ENCODE measurements at places on chromosomes 1 and 21.

DNA sequence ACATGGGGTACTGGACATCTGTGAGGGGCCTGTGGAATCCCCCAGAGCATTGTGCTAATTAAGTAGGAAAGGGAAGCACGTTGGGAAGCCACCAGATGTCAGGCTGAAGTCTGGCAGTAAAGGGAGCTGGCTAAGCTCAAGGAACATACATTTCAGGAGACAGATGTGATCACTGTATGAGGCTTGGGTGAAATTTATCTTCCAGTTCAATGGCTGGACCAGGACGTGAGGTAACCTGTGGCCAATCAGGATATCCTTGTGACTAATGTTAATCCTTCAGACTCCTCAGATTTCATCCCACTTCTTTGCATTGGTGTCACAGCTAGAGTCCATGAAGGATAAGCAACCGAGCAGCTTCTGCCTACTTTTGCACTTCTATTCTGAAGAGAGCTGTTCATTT is 110.2 kb upstream of the APP start:
- no peak for DNase-seq

- DNase-seq = no peak
Measured at GRCh38 chr1:147509786-147510395, 31.4 kb upstream of the BCL9 start.

DNA sequence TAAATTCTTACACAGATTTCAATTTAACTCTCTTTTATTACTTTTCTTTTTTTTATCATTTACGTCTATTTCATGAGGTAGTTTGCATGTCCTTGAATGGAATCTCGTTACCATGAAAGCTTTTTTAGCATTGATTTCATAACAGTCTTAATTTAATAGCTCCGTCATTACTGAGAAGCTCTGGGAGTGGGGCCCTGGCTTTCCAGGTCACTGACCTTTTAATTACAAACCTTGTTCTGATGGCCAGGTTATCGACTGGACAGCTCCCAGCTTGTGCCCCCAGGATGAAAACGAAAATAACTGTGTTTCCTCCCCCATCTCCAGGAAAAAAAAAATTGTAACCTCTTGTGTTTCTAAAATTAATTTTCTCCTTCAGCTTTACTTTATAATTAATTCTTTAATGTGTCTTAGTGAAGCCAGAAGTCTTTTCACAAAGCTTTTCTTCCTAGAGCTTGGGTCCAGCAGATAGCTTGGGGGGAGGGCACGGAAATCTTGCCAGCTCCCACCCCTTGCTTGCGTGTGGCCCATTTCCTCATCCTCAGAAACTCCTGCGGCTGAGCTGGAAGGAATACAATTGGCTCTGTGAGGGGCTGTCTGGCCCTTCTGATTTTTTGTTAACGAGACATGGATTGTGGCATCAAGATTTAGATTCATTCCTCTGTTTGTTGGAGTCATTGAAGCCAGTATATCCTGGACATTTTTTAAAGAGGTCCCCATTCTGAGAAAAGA is 65.7 kb downstream of the PEX14 start:
- DNase-seq = no peak

DNA sequence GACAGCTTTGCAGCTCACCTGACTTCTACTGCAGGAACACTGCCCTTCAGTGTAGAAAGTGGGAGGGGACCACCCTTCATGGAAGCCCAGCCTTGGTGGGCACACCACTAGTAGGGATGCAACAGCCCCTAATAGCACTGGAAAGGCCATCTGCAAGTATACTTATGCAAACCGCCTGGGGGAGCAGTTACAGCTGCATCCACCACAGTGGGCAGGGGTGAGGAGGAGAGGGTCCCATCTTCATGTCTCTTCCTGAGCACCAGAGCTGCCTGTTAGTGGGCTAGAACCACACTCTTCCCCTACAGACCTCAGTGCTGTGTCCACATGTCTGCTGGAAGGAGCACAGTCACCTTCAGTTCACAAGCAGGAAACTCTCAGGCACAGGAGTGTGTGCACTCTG is 66.2 kb upstream of the LHX8 start:
- no peak for DNase-seq

DNA sequence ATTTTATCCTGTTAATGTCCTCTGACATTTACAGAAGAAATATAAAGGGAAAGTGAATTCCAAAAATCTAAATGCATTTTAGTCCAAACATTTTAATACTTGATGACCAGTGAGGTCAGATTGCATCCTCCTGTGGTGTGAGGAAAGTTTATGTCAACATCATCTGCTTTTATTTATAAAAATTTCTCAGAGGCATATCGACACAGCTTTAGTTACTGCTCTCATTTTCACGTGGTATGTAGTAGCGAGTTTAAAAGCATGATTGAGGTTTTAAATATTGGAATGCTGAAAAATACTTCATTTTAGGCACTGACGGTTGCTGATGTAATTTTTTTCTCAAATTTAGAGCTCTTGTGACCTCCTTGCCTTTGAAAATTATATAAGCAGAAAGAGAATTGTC is 234.8 kb downstream of the HMCN1 start:
- DNase-seq = no peak

DNA sequence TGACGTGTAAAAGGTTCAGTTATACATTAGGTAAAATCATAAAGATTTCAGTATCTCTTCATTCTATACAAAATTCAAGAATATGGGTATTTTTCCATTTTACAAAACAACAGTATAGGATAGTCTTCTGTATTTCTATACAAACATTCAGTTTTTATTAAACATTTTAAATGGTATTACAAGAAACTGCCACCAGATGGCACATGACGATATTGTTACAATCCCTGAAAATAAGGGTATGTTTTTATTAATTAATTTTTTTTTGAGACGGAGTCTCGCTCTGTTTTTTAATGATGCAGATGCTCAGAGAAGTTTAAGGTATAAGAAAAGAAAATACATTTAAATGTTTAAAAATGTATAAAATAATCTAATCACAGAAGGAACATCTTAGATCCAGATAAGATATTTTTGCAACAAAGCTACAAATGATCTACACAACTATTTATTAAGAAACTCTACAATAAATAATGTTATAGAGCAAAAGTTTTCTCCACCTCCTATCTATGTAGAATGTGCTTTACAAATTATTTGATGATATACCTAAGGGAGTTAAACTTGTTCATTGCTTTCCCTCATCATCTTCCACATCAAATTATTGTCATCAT is 23.5 kb upstream of the RSBN1 start:
- no peak for DNase-seq

DNA sequence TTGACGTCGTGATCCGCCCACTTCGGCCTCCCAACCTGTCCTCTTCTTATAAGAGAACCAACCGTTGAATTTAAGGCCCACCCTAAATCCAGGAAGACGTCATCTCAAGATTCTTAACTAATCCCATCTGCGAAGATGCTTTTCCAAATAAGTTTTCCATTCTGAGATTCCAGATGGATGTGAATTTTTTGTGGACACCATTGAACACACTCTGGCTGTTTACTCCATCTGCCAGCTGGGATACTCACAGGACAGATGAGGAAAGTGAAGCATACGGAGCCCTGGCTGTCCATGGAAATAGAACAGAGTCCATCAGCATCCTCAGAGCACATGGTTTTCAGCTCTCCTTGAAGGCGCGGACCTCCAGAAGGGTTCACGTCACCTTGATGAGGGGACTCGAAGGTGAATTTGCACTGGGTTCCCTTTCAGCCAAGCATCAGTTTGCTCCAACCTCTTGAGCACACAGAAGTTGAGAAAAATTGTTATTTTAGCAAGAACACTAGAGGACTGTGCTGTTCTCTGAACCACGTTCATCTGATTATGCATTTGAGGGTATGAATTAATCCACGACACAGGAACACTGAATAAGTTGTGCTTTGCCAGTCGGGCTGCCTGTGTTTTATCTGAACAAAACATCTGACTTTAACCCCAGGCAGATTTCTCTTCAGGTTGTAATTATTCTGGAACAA is 68.6 kb downstream of the KAZN start:
- DNase-seq = no peak

DNA sequence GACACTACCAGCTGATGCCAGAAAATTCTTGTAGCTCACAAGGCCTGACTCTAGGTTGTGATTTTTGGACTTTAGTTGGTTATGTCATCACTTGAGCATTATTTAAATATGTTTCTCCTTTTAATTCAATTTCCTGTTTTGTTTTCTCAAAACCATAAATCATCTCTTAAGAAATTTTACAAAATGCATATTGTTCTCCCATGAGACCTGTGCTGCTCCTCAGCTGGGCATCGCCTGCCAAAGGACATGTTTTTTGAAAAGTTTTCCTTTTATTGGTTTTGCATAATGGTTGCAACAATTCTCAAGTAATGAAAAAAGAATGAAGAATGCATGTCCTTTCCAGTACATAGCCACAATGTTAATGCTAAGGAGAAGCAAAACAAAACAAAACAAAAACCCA is 204.7 kb upstream of the LYPLAL1 start:
- no peak for DNase-seq

DNA sequence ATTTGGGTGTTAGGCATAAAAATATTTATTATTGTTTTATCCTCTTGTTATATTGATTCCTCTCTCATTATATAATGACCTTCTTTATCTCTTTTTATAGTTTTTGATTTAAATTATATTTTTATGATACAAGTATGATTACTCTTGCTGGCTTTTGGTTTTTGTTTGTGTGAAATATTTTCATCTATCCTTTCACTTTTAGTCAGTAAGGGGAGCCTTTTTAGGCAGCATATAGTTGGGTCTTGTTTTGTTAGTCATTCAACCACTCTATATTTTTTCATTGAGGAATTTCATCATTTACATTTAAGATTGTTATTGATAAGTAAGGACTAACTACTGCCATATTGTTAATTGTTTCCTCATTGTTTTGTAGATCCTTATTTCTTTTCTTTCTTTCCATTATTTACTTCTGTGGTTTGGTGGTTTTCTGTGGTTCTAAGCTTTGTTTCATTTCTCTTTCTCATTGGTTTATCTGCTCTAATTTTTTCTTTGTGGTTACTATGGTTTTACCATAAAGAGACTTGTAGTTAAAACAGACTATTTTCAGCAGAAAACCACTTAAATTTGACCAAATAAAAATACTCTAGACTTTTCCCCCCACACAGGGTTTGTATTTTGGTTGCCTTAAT is 593.1 kb downstream of the NUF2 start:
- no peak for DNase-seq

- no peak for DNase-seq
Measured at GRCh38 chr1:17955302-17956285, 152.0 kb upstream of the IGSF21 start.

DNA sequence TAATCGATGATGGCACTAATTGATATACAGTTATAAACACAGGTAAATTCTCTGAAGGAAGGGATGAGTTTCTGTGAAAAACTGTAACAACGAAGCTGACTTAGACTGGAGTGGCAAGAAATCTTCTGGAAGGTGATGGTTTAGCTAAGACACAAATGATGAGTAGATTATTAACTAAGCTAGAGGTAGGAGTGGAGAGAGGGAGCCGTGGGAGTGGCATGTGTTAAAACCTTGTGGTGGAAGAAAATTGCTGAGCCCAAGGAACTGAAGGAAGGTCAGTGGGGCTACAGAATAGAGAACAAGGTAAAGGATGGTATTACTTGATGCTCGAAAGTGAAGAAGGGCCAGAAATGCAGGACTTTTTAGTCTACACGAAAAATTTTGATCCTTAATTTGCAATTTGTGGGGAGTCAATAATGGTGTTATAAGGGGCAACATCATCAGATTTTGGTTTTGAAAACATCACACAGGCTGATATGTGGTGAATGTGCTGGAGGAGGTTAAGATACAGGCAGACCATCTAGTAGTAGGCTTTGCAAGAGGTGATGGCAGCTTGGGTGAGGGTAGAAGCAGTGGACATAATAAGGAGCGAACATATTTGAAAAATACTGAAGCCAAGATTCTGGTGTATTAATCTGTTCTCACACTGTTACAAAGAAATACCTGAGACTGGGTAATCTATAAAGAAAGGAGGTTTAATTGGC is 93.8 kb downstream of the S1PR1 start:
- DNase-seq = no peak

DNA sequence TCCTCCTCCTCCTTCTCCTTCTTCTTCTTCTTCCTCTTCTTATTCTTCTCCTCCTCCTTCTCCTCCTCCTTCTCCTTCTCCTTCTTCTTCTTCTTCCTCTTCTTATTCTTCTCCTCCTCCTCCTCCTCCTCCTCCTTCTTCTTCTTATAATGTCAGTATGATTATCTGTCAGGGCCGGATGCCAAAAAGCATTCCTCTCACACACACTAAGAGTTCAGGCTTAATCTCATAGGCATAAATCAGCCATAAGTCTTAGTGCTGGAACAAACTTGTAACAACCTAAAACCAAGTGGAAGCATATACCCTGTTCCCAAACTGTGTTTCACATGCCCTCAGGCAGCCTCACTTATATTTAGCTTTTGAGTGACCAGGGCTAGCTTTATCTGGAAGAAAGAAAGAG is 240.3 kb downstream of the LMX1A start:
- DNase-seq = no peak

GRCh38 chr1:192635939-192636338 is at the start of gene RGS13:
Gene RGS13, plus strand, starts transcription at chr1:192636147. Its CDS starts 8,188 bp downstream, at chr1:192644335.
- no peak for DNase-seq

- no peak for DNase-seq
Measured at GRCh38 chr1:178969226-178969987, 56.3 kb upstream of the FAM20B start.

DNA sequence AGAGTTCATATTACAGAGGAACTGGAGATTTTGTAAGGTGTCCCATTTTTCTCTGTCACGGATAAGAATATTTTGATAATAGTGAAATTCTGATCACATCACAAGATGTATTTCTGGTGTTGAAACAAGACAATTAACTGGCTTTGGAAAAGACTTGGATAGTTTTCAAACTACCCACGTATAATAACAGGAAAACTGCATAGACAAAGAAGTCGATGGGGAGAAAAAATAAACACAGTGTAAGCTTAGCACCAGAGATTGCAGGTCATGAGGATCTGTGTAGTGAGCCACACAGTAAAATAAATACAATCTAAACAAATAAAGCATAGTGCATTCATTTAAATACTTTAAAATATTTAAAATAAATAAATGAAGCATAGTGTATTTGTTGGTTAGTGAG is 452.3 kb upstream of the ADAMTS5 start:
- DNase-seq = no peak

DNA sequence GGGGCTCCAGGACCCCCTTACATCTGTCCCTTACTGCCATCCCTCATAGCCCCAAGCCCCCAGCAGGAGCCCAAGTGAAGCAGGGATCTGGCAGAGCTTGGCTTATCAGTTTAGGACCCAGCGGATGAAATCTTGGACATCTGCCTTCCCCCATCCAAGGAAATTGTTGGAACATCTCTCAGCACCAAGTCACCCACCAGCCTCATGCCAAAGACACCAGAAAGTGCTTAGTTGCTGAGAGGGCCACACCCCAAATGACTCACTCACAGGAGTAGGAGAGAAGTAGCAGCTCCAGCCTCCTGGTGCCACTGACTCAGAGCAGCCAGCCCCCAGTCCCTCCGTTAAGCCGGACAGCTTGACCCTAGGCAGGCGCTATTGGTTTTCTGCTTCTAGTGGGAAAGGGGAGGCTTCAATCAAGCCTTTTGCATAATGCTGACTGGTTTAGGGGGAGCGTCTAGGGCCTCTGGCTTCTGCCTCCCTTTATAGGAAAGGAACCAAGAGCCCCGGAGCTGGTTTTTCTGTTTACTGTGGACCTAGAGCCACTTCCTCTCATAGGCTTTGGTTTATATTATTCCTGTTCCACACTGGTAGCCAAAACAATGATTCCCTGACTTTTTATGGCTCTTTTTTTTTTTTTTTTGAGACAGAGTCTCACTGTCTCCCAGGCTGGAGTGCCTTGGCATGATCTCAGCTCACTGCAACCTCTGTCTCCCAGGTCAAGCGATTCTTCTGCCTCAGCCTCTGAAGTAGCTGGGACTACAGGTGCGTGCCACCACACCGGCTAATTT is 114.2 kb upstream of the IPO9 start:
- DNase-seq = no peak

- DNase-seq = peak; percentile 69
Measured at GRCh38 chr1:206933333-206933945, 11.7 kb upstream of the FCMR start.

Data from activated CD4-positive, CD25-positive, alpha-beta regulatory T cell (primary cell).